ENCODE measurements at places on chromosomes 3 and 15.

- no peak for DNase-seq
Observed at GRCh38 chr15:80743189-80743833, 35.9 kb upstream of the CEMIP start.

DNA sequence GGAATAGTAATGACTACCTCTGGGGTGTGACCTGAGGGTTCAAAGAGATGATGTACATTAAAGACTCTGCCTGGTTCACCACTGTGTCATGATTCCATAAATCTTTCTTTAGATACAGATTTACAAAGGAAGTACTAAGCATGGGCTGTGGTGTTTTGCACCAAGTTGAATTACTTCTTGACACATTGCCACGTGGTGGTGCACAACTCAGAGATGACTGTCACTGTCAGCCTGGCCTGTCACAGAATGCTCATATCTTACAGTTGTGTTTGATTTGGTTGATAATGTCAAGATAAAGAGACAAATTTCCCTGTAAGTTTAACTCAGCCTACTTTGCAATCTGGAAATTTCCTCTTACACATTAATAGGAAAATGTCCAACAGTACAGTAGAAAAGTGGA lies 3.2 kb downstream of the CTDSPL start:
- DNase-seq, result peak; percentile 16

DNA sequence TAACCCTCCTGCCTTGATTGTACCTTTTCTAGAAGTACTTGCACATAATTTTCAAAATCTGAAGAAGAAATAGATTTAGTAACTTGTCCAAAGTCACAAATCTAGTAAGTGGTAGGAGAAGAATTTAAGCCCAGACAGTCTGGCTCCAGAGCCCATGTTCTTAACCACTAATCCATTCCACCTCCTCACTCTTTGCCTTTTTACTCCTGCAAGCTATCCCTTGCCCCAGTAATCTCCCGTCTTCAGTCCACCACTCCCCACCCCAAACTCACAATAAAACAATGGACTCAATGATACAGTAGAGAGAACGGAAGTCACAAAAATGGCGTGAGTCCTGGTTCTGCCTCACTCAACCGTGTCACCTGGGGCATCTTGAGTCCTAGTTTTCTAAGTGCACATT lies 48.7 kb downstream of the SETMAR start:
- no peak for DNase-seq

GRCh38 chr3:108599677-108600409 lies 10.3 kb downstream of the DZIP3 start:
- DNase-seq, result no peak

- DNase-seq, result peak; percentile 18
Observed at GRCh38 chr3:113111011-113111707, 100.2 kb upstream of the BOC start.

GRCh38 chr3:138498991-138499390 lies 64.6 kb downstream of the ESYT3 start:
- DNase-seq, result no peak

DNA sequence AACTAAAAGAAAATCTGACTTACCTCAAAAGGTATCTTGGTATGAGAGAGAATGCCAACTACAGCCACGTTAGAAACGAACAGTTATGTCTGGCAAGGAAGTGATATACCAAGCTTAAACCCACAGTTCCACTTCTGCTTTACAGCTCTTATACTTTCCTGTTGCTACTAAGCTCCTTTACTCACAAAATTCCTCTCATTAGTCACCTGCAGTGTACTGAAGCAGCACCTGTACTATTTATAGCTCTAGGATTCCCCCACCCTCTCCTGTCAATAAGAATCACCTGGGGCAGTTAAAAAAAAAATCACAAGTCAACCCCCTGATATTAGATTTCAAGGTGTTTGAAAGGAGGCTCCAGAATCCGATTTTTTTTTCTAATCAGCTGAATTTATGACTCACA lies 2.9 kb upstream of the TMEM266 start:
- DNase-seq, result no peak

DNA sequence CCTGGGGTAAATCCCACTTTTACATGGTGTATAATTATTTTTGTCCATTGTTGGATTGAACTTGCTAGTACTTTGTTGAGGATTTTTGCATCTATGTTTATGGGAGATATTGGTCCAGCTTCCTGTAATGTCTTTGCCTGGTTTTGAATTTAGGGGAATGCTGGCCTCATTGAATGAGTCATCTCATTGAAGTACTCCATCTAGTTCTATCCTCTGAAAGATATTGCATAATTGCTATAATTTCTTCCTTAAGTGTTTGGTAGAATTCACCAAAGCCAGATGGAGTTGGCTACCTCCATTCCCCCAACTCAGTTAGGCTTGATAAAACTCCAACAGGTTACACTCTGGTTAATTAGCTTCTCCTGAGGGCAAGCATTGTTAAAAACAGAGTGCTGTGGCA lies 237.4 kb upstream of the TGFBR2 start:
- DNase-seq, result no peak

DNA sequence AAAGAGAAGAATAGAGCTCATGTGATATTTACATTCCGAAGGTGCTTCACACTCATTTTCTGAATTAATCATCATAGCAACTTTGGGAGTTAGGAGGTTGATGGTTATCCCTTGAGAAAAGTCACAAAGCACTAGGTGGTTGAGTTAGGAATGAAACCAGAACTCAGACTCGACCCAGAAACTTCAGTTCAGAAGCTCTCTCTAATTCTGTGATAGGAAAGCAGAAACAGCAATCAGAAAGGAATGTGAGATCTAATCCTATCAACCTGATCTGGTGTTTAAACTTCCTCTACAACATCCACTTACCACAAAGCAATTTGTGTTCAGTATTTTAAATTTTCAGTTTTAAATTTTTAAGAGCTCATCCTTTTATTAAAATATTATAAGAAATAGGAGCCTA lies 211.2 kb downstream of the CNTN3 start:
- DNase-seq, result no peak

DNA sequence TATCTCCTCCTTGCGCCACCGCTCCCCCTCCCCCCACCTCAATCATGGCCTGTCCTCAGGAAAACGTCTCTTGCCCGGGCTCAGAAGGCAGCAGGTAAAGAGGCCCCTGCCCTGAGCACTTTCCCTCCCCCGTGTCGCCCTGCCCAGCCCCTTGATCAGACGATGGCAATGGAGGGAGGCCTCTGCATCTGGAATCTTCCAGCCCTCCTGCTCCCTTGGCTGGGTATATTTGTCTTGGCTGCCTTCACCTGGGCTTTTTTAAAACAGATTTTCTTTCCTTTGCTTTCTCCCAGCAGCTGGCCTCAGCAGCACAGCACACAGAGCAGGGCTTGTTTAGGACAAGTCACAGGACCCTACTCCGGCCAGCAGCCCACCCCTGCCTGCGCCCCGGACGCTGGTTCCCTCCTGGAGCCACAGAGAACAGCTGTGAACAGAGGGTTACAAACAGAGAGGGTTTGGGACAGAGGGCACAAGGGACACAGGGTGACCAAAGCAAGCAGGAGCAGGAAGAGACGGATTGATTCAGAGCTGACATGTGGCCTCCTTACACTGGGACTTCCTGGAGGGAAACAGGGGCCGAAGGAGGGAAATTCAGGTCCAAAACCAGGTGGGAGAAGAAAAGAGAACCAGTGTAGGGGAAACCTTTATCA lies 78.7 kb downstream of the ISG20 start:
- DNase-seq, result no peak

DNA sequence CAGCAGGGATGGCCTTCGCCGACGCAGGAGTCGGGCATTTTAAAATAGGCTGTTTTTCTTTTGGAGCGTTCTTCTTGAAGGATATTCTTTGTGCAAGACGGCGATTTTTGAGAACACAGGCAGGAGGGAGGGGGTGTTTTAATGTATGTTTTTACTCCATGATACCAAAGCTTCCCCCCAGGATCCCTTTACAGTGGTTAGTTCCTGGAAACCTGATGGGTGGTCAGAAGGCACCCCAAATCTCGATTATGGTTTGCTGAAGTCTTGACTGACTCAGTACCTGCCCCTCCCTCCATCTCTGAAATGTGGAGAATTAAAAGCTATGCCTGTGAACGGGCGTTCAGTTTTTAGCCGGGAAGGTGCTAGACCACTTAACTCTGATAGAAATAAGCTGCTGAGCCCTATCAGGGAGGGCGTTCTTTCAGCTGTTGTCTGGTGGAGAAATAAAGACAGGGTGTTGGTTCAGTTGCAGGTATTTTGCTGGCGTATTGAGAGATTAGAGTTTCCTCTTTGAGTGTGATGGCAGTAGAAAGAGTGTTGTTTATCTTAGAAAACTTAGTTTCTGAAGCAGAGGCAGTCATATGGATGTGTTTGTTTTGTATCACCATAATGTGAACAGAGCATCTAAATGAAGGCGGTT lies 3.4 kb downstream of the IGF1R start:
- DNase-seq, result no peak

- no peak for DNase-seq
Observed at GRCh38 chr3:167940241-167940640, 155.5 kb downstream of the GOLIM4 start.

DNA sequence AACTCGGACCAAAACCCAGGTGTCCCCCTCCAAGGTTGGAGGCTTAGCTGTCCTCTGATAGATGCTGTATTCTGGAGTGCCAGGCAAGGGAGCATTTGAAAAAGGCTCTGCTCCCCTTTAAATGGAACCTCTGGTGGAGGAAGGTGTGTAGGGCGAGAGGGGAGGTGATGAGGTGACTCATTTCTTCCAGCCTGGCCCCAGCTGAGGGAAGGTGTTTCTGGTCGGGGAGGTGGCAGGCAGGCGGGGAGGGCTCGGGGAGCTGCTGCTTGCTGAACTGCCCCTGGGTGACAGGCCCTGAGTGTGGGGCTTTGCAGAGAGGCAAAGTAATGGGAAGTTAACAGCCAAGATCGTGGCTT lies 18.8 kb downstream of the PSTPIP1 start:
- DNase-seq, result peak; percentile 90

DNA sequence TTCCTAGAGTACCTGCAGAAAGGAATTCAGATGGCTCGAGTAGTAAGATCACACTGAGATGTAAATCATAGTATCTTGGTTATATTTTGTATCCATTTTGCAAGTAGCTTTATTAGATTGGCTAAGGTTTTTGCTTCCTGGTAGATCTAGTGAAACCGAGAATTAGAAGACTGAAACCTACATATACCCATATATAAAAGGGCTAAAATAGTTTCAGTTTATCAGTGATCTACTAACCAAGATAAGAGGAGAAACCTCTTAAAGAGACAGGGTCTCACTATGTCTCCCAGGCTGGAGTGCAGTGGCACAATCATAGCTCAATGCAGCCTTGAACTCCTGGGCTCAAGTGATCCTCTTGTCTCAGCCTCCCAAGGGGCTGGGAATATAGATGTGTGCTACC lies 135.3 kb downstream of the PCCB start:
- no peak for DNase-seq

DNA sequence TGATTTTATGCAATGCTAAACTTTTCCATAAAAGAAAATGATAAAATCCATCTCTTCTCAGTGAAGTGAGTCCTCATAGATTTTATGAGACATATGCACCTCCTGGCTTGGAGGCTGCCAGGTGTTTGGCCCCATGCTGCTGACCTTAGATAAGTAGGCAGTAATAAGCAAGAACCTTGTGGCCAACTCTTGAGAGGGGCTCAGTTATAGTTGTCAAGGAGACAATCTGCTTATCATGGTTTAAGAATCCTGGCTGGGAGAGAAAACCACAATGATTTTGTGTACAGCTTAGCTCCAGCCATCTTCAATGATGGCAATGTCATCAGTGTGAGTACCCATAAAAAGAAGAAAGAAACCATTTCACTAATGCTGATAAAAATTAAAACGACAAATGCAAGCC lies 252.1 kb downstream of the CPNE4 start:
- DNase-seq, result no peak

DNA sequence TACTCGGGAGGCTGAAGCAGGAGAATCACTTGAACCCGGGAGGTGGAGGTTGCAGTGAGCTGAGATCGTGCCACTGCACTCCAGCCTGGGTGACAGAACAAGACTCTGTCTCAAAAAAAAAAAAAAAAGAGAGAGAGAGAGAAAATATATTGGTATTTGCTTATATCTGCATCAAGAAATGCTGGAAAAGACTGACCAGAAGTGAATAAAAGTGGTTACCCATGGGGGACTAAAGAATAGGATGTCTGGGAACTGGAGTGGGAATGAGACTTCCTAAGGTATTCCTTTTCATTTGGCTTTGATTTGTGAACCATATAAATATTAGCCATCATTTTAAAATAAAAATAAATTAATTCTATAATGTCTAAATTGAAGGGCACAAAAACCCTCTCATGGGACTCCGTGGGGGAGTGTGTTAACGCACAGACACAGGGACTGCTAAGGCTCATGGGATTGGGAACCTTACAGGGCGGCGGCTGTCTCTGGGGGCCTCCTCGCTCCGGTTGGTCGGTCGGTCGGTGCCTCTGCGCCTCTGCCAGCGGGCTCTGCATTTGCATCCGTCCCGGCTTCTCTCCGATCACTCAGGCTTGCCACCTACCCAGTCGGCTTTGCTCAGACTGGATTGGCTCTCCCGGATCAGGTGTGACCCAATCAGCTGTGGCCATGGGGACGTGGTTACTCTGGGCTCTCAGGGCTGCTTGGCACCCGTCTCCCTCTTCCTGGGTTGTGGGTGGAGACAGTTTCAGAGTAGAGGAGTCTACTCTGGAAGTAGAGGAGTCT lies 12.7 kb upstream of the TSPAN3 start:
- peak; percentile 75 for DNase-seq

- no peak for DNase-seq
Observed at GRCh38 chr15:27490867-27491595, 520.0 kb downstream of the GABRG3 start.

GRCh38 chr15:53114960-53115359 lies 324.8 kb upstream of the ONECUT1 start:
- no peak for DNase-seq

DNA sequence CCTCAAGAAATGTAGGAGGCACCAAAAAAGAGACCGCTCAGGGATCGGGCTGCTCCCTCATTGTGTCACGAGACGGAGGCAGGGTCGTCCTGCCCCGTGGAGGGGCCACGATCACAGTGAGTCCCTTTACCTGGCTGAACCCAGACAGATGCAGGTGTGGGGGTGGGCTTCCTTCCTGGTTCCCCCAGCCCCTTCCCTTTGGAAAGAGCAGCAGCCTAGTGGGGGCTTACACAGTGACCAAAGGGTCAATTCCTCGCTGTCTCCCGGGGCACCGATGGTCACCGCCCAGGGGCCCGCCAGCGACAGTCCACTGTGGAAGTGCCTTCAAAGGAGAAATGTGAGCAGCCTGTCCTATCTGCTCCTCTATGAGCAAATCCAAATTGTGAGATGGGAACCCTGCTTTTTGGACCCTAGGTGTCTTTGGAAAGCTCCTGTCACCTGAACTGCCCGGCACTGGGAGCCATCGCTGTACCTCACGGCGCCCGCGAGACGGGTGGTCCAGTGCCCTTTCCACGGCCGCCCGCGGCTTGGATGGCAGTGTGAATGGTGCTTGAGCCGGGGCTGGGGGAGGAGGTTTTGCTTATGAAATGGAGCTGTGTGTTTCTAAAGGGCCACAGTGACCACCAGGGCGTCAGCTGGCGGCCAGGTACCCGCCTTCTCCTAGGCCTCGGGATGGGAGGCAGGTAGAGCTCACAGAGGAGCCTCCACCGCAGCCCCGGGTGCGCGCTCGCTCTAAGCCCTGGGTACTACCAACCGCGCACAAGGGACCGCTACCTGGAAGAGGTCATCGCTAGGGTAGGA lies 155.7 kb downstream of the KLF13 start:
- no peak for DNase-seq

Data from stimulated activated CD4-positive, alpha-beta T cell treated with anti-CD3 and anti-CD28 coated beads, Interleukin-1b, Interleukin-23, amount 100 ng/mL, for 48 hours (primary cell).